ENCODE measurements at places on chromosomes 2 and 18. TPM values are rescaled to one million over a fixed set of nuclear protein-coding genes. Genes with fewer than 3 reads are reported as not detected.

GRCh38 chr2:143440411-143441012 lies 311.3 kb downstream of the ARHGAP15 start:
- DNase-seq: no peak

GRCh38 chr2:179749210-179749609 lies 112.2 kb downstream of the ZNF385B start:
- DNase-seq: peak; percentile 82

GRCh38 chr2:64727013-64727767 lies 73.5 kb upstream of the SERTAD2 start:
- no peak for DNase-seq

DNA sequence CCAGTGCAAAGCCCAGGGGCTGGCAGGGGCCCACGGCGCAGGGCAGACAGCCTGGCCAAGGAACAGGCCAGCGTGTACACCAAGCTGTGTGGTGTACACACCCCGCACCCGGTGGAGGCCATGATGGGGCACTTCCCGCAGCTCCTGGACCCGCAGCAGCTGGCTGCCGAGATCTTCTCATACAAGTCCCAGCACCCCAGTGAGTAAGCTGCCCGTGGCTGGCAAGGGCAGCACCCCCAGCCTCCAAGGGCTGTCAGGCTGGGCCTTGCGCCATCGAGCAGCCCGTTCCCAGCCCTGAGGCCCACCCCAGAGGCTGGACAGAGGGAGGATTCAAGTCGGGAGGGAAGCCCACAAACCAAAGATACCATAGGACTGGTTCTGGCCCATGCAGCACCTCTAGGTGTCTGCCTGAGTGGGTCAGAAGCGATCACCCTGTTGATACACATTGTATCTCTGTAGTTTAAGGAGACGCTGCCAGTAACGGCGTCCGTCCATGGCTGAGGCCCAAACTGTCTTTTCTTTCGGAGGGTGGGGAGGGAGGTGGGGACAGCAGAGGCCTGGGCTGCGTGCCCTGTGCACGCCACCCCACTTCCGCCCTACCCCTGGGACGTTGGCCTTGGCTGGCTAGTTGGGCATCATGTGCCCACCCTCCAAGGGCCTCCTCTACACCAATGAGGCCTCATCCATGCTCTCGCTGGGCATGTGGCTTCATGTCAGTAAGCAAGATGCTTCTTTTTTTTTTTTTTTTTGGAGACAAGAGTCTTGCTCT lies 16.8 kb upstream of the MTERF4 start:
- DNase-seq: no peak

GRCh38 chr2:198441901-198442300 lies 637.5 kb downstream of the PLCL1 start:
- DNase-seq: peak; percentile 9

GRCh38 chr2:19801367-19802080 lies 100.3 kb downstream of the TTC32 start:
- peak; percentile 99 for DNase-seq

The PROKR1 gene
- not detected for total RNA-seq

The C18orf63 gene
- total RNA-seq: not detected

The TTR gene
- not detected for total RNA-seq

The LYG1 gene
- 0.50 TPM for total RNA-seq

The CYTIP gene
- total RNA-seq: not detected
